ENCODE measurements at places on chromosomes 2 and 18. TPM values are rescaled to one million over a fixed set of nuclear protein-coding genes. Genes with fewer than 3 reads are reported as not detected.

REG3G gene
- not detected for total RNA-seq

MYL12B gene
- total RNA-seq = 608 TPM

GRCh38 chr18:55866886-55867285 is 278.9 kb upstream of the TCF4 start:
- no peak for DNase-seq
- H3K27me3 ChIP-seq = no peaks in the 10 kb centered on the region
- H3K4me3 ChIP-seq = no peak overlapping the region
- H3K27ac ChIP-seq = no peak overlapping the region
- no peaks in the 10 kb centered on the region for H3K36me3 ChIP-seq

FIGN gene
- total RNA-seq = 0.76 TPM

DNA sequence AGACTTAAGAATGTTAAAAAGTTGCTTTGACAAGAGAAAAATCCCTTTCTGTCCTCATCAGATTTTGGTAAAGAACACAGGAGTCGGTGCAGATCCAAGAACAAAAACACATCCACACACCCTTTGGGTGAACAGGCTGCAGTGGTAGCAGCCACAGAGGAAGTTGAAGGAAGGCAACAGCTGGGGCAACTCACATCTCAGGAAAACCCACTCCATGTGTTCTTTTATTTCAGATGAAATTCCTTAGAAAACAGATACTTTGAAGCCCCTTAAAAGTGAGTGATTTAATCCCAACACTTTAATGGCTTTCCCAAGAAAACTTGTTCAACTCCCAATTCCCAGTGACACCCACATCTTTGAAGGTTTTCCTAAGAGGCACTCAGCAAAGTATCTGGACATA is 271.3 kb downstream of the ICOS start:
- DNase-seq = no peak
- H3K27ac ChIP-seq = no peak overlapping the region

DNA sequence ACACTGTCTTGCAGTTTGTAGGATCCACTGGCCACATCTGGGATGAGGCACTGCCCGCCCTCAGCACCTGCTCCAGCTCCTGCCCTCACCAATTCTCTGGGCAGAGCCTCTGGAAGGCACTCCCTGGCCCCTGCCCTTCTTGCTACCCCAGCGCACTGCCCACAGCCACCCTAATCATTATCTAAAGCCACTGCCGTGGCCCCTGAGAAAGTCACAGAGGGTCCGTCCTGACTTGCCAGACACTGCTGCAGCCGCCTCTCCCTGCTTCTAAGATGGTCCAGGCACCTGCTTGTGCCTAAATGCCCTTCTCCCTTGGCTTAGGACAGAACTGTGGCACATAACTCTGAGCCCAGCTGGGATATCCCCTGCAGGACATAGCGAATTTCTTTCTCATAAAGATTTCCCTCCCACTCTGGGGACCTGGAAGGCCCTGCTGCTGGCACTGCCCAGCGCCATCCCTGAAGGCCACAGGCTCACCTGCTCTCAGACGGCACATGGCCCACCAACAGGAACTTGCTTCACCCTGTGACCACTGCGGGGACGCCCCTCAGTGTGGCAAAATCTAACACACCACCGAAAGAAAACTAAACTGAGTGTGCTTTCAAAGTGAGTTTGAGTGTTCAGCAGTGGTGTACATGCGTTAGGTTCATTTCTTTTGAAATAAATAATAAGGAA is 244.9 kb downstream of the HDAC4 start:
- no peak overlapping the region for H3K27ac ChIP-seq
- no peaks in the 10 kb centered on the region for H3K36me3 ChIP-seq
- no peaks in the 10 kb centered on the region for H3K4me1 ChIP-seq
- DNase-seq = no peak
- no peaks in the 10 kb centered on the region for H3K27me3 ChIP-seq

MDH1B gene
- 0.25 TPM for total RNA-seq

RHBDD1 gene
- 7.8 TPM for total RNA-seq

PELI1 gene
- 7.8 TPM for total RNA-seq

SERTAD2 gene
- 21.0 TPM for total RNA-seq

- no peaks in the 10 kb centered on the region for H3K4me1 ChIP-seq
- no peak for DNase-seq
- no peaks in the 10 kb centered on the region for H3K27me3 ChIP-seq
- no peak overlapping the region for H3K4me3 ChIP-seq
Measured at GRCh38 chr18:11047817-11048216, 101.6 kb downstream of the PIEZO2 start.

TLK1 gene
- total RNA-seq = 23.6 TPM

DNA sequence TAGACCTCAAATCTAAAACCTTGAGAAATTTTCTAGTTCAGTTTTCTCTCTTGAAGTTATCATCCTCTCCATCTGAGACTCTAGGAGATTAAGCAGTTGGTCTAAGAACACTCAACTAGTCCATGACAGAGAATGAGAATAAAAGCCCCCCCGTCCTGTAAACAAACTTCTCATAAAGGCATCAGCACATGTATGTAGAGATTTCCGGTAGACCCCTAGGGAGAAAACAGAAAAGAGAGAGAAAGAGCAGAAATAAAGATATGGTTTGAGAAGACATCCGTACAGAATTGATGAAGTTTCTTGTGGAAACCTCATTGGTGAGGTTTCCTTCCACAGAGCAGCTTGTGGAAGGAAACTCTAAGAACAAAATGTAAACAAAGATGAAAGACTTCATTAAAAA is 3.2 kb upstream of the GPR155 start:
- no peaks in the 10 kb centered on the region for H3K27me3 ChIP-seq
- no peak overlapping the region for H3K27ac ChIP-seq
- peaks cover 11% of the 10 kb centered on the region for H3K4me1 ChIP-seq
- no peak overlapping the region for H3K4me3 ChIP-seq

GRCh38 chr2:145186303-145186702 is 666.4 kb upstream of the ZEB2 start:
- H3K36me3 ChIP-seq = no peaks in the 10 kb centered on the region
- H3K4me1 ChIP-seq = peaks cover 16% of the 10 kb centered on the region
- H3K27me3 ChIP-seq = no peaks in the 10 kb centered on the region
- DNase-seq = peak; percentile 40

EMILIN1 gene
- 229 TPM for total RNA-seq

CRYGC gene
- not detected for total RNA-seq

NCKAP5 gene
- total RNA-seq = 0.65 TPM

DNA sequence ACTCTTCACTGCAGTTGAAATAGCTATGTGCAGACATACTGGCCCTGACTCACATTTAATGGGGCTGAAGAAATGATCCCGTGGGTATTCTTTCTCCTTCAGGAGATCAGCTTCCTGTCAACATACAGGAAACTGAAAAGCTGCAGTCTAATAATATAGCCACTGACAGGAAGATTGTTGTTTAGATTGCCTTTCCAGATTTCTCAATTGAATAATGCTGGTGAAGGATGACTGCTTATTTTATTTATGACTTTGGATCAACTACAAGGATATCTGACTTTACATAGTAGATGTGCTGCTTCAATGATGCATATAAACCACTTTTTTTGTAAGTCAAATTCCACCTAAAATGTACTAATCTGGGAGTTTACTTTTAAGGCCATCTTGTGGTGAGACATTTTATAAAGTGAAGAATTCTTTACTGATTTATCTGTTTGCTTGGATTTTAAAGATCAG is 93.4 kb upstream of the MAP4K3 start:
- H3K4me3 ChIP-seq = no peak overlapping the region
- H3K36me3 ChIP-seq = no peaks in the 10 kb centered on the region
- H3K4me1 ChIP-seq = peaks cover 30% of the 10 kb centered on the region
- H3K27me3 ChIP-seq = no peaks in the 10 kb centered on the region
- peak overlapping the region; percentile 42 for H3K27ac ChIP-seq

DNA sequence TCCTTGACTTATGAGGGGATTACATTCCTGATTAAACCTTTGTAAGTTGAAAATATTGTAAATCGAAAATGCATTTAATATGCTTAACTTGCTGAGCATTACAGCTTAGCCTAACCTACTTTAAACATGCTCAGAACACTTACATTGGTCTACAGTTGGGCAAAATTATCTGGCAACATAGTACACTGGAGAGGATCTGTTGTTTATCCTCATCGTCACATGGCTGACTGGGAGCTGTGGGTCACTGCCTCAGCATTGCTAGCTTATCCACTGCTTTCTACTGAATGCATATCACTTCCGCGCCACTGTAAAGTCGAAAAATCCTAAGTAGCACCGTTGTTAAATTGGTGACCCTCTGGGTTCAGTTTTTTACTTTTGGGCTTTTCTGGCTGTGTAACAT is 13.7 kb downstream of the PMS1 start:
- no peak overlapping the region for H3K27ac ChIP-seq
- DNase-seq = no peak
- peaks cover 14% of the 10 kb centered on the region for H3K36me3 ChIP-seq
- no peaks in the 10 kb centered on the region for H3K27me3 ChIP-seq

DNA sequence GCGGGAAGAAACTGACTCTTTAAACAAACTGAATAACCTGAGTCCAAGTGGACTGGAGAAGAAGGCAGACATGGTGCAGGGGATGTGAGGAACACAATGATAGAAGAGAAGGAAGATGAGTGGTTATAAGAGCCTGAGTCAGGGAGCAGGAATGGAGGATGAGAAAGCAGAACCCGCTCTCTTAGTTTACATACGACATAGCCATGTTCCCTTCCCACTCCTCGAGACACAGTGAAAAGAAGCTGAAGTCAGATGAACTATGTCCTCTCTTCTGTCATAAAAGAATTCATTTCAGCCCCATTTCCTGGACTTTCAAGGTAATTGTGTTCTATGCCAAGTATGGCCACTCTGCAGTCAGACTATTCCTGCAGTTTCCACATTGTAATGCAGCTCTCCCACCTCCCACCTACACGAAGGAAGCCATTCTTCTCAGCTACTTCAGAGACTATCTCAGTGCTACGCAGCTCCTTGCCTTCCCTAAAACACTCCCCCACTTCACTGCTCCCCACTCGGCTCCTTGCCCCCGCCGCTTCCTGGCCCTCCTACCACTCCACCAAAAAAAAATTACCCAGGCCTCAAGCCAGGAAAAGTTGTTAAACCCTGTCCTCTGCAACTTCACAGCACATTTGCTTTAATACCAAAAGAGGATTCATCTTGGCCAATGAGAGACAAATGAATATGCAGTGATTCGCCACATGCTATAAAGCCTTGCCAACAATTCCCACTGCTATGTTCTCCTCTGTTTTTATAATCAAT is 323.4 kb upstream of the EPHA4 start:
- H3K27ac ChIP-seq = peak overlapping the region; percentile 31
- H3K27me3 ChIP-seq = no peaks in the 10 kb centered on the region
- peaks cover 13% of the 10 kb centered on the region for H3K4me1 ChIP-seq
- H3K4me3 ChIP-seq = no peak overlapping the region

DNA sequence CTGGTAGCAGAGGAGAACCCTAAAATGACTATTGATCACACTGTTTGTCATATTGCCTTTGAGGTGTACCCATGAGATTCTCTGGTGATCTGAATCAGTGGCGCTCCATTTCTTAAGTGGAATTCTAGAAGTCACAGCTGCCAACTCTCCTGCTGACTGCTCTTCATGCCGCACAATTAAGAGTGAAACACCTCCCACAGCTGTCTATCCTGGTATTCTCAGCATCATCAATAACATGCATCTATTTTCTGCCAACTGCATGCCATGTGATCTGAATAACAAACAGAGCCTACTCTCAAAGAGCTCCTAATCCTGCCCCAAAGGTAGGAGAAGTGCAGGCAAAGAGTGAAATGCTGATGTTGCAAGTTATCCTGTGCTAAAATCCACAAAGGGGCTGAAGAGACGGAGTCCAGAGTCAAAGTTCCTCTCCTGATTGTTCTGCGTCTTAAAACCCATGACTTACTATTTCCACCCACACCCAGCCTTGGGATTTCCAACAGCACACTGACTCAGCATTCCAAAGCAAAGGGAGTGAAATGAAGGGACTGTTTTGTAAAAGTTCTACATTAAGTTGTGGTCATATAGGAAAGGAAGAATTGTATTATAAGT is 13.7 kb upstream of the DAPL1 start:
- H3K4me1 ChIP-seq = peaks cover 26% of the 10 kb centered on the region
- H3K27me3 ChIP-seq = no peaks in the 10 kb centered on the region
- H3K36me3 ChIP-seq = no peaks in the 10 kb centered on the region
- H3K27ac ChIP-seq = peak overlapping the region; percentile 77

COL6A3 gene
- 1,362 TPM for total RNA-seq

C2orf66 gene
- not detected for total RNA-seq

ZNF892 gene
- 1.9 TPM for total RNA-seq
